Activated CD4-positive, alpha-beta memory T cell treated with anti-CD3 and anti-CD28 coated beads, Interleukin-2, amount 10 ng/mL, durations not matched to agents 7 days and 5 days (primary cell): ENCODE measurements at places on chromosomes 16 and 17. TPM values are rescaled to one million over a fixed set of nuclear protein-coding genes. Genes with fewer than 3 reads are reported as not detected.

- peaks cover 38% of the 10 kb centered on the region for H3K4me1 ChIP-seq
- H3K4me3 ChIP-seq = no peak overlapping the region
- H3K27me3 ChIP-seq = no peaks in the 10 kb centered on the region
- peaks cover 52% of the 10 kb centered on the region for H3K36me3 ChIP-seq
Measured at GRCh38 chr16:27430923-27431484, 29.0 kb downstream of the IL21R start.

DNA sequence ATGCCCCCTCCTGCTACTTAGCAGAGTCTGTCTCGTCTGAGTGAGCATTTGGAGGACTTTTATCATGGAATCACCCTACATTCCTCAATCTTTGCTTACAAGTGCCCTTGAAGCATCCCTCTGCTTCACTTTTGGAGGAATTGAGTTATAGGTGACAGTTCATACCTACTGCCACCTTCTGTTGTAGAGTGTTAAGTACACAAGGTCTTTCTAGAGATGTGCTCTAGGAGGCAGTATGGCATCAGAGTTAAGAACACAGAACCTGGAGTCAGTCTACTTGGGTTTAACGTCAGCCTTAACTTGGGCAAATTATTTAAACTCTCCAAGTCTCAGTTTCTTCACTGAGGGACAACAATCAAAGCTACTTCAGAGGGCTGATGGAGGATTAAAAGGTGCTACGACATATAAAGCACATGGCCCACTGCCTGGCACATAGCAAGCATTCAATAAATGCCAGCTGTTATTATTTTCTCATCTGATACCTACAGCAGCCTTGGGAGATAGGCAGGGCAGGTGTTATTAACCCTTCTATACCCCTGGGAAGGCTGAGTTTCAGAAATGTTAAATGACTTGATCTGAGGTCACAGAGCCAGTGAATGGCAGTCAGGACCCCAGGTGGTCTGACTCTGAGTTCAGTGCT, 62.2 kb downstream of the UTP18 start:
- H3K4me3 ChIP-seq = no peak overlapping the region
- H3K36me3 ChIP-seq = no peaks in the 10 kb centered on the region
- no peak for DNase-seq
- no peak overlapping the region for H3K27ac ChIP-seq
- H3K4me1 ChIP-seq = no peaks in the 10 kb centered on the region

GRCh38 chr17:80961541-80962330, 29.9 kb upstream of the CHMP6 start:
- no peak overlapping the region for H3K4me3 ChIP-seq
- H3K27ac ChIP-seq = no peak overlapping the region
- H3K4me1 ChIP-seq = no peaks in the 10 kb centered on the region
- no peaks in the 10 kb centered on the region for H3K27me3 ChIP-seq
- peaks cover 12% of the 10 kb centered on the region for H3K36me3 ChIP-seq
- DNase-seq = no peak

- H3K4me1 ChIP-seq = peaks cover 20% of the 10 kb centered on the region
- peaks cover 4% of the 10 kb centered on the region for H3K36me3 ChIP-seq
- no peak for DNase-seq
- no peak overlapping the region for H3K4me3 ChIP-seq
- H3K27me3 ChIP-seq = no peaks in the 10 kb centered on the region
- H3K27ac ChIP-seq = no peak overlapping the region
Measured at GRCh38 chr17:57528058-57528451, 217.0 kb downstream of the CCDC182 start.

Gene CCDC92B
- 0.10 TPM for total RNA-seq

DNA sequence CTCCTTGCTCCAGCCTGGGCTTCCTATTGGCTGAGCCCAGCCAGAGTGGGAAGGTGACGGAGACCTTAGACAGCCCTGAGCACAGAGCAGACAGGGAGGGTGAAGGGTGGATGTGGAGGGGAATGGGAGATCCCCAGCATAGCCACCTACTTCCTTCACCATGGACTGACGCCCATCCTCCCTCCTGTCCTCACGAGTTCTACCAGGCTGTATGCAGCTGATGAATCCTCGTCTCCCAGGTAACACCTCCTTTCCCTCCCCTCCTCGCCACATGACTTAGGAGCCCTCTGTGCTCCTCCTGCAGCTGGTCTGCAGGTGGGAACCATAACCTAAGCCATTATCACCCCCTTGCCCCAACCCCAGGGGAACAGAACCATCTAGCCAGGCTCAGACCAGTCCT, 9.0 kb upstream of the CRHR1 start:
- H3K27me3 ChIP-seq = peaks cover 50% of the 10 kb centered on the region
- DNase-seq = no peak
- H3K27ac ChIP-seq = no peak overlapping the region
- no peaks in the 10 kb centered on the region for H3K36me3 ChIP-seq

DNA sequence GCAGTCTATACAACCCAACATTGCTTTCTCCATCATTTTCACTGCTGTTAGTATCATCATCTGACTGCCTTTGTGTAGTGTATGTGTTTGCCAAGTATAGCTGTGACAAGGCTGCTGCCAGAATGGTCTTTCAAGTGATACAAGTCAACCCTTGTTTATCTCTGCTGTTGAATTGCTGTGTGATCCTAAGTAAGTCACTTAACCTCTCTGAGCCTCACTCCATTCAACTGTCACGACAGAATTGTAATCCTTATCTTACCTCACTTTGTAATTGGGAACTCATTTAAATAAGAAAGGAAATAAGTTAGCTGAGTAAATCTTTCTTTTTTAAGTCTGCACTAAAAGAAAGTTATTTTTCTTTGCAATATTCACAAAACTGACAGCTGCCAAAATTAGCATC, 340.6 kb downstream of the CA10 start:
- peaks cover 15% of the 10 kb centered on the region for H3K4me1 ChIP-seq
- H3K27ac ChIP-seq = no peak overlapping the region
- no peak overlapping the region for H3K4me3 ChIP-seq

GRCh38 chr17:49055181-49055927, 58.2 kb downstream of the IGF2BP1 start:
- H3K4me1 ChIP-seq = peaks cover 7% of the 10 kb centered on the region
- H3K27ac ChIP-seq = no peak overlapping the region
- peaks cover 9% of the 10 kb centered on the region for H3K27me3 ChIP-seq
- H3K4me3 ChIP-seq = no peak overlapping the region
- no peak for DNase-seq
- H3K36me3 ChIP-seq = no peaks in the 10 kb centered on the region

DNA sequence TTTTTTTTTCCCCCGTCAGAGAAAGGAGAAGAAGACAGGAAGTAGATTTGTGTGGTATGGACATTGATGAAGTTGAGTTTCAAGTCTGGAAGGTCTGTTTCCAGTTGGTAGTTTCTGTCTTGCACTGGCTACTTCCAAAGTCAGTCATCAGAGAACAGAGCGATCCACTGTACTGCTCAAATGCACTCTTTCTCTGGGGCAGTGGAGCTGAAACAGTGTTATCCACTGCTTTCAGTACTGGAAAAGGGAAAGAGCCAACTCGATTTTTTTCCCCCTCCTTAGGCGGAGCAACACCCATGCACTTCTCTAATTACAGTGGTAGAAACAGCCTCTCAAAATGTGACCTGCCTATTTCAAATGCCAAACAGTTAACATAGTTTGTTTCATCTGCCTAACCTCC, 7.4 kb downstream of the PRKCA start:
- no peak overlapping the region for H3K4me3 ChIP-seq
- H3K27ac ChIP-seq = no peak overlapping the region
- peaks cover 60% of the 10 kb centered on the region for H3K36me3 ChIP-seq
- DNase-seq = no peak

Gene TBC1D10B
- 69.2 TPM for total RNA-seq

- H3K27me3 ChIP-seq = no peaks in the 10 kb centered on the region
- no peak overlapping the region for H3K27ac ChIP-seq
- H3K4me3 ChIP-seq = no peak overlapping the region
- H3K4me1 ChIP-seq = peaks cover 65% of the 10 kb centered on the region
- no peak for DNase-seq
- peaks cover 71% of the 10 kb centered on the region for H3K36me3 ChIP-seq
Measured at GRCh38 chr16:11047057-11047456, 102.7 kb downstream of the CLEC16A start.

DNA sequence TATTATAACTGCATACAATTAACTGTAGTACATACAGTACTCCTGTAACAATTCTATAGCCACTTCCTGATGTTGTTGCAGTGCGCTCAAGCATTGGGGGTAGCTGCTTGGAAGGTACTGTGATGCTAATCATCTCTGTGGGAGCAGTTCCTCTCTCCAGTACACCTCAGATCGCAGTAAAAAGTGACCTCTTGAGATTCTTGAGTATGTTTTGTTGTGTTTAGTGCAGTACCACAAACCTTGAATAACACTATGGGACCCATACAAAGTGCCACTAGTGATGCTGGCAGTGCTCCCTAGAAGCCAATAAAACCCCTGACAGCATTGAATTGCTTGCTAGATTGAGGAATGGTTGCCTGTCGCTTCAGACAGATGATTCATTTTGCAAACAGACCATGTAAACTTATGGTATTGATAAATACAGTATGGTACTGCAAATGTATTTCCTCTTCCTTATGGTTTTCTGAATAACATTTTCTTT, 193.0 kb downstream of the SPECC1 start:
- no peaks in the 10 kb centered on the region for H3K36me3 ChIP-seq
- H3K27me3 ChIP-seq = no peaks in the 10 kb centered on the region
- no peak for DNase-seq
- H3K27ac ChIP-seq = no peak overlapping the region
- H3K4me3 ChIP-seq = no peak overlapping the region

Gene OTOA
- 0.18 TPM for total RNA-seq

DNA sequence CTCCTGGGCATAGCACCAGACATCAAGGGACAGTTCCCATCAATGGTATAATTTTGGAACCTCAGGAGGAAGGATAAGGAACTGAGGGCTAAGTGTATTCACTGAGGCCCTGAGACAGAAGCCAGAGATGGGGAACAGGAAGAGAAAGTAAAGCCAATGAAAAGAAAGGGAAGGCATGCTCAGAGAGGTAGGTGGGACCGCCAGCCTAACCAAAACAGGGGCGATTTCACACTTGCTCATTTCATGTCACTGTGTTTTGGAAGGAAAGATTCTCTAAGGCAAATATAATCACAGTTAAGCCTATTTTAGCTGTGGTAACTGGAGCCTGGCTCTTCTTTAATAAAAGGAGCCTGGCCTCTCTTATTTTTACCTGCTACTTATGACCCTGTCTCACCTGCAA, 411.1 kb downstream of the CDH13 start:
- H3K27me3 ChIP-seq = no peaks in the 10 kb centered on the region
- no peaks in the 10 kb centered on the region for H3K36me3 ChIP-seq
- DNase-seq = no peak
- H3K27ac ChIP-seq = no peak overlapping the region
- H3K4me3 ChIP-seq = no peak overlapping the region

- DNase-seq = peak; percentile 38
- H3K4me3 ChIP-seq = peak overlapping the region; percentile 71
- H3K4me1 ChIP-seq = peaks cover 35% of the 10 kb centered on the region
- H3K27ac ChIP-seq = peak overlapping the region; percentile 75
- no peaks in the 10 kb centered on the region for H3K36me3 ChIP-seq
Measured at GRCh38 chr17:17681744-17682292, 560 bp downstream of the RAI1 start.

DNA sequence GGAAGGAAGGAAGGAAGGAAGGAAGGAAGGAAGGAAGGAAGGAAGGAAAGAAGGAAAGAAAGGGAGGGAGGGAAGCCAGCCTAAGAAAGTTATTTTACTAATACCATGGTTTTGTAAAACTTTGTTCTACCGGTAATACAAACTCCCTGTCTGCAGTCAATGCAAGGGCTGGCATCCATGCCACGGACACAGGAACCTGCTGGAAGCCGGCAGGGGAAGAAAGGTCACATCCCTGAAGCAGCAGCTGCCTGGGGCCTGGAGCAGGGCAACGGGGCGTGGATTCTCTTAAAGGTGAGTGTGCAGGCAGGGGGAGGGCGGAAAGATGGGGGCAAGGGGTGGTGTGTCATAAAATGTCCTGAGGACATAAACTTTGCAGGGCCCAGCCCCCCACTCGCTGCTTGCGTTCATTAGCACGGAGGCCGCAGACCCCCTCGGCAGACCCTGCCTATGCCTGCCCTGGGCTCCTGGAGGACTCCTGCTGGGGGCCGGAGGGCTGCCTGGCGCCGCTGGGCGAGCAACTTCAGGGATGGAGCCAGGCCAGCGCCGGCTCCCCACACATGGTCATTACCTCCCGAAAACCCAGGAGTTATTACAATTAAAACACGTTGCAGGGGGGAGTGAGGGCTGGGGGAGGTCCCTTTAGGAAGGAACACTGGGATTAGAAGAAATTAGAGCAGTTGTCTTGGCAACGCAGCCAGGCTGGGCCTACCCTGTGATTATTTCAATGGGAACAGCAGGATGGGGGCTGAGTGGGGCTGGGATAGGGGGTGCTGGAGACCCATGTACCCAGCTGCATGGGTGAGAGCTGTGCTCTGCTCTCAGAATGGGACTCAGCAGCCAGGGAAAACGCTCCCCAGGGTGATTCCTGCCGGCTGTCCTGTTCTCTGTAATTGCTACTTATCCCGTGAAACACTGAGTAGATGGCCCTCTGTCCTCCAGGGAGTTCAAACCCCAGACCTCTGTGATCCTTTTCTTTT, 257.9 kb downstream of the SOX9 start:
- H3K36me3 ChIP-seq = no peaks in the 10 kb centered on the region
- no peak for DNase-seq
- H3K4me3 ChIP-seq = no peak overlapping the region

Gene CSH1
- total RNA-seq = not detected

Gene PTGES3L
- 0.65 TPM for total RNA-seq

Gene MAF
- 281 TPM for total RNA-seq

Gene ADAM11
- 0.28 TPM for total RNA-seq

Gene P2RX5
- total RNA-seq = 30.8 TPM

DNA sequence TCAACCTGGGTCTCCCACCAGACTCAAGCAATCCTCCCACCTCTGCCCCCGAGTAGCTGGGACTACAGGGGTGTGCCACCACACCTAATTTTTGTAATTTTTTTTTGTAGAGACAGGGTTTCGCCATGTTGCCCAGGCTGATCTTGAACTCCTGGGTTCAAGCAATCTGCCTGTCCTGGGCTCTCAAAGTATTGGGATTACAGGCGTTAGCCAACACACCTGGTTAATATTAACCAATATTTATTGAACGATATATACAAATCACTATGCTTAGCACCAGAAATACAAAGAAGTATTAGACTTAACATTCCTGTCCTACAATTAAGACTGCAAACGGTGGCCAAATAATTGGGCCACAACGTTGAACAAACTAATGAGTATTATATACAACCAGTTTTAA, 4.2 kb downstream of the MBTD1 start:
- H3K4me1 ChIP-seq = peaks cover 54% of the 10 kb centered on the region
- H3K36me3 ChIP-seq = peaks cover 58% of the 10 kb centered on the region
- no peak for DNase-seq
- no peak overlapping the region for H3K27ac ChIP-seq
- H3K4me3 ChIP-seq = no peak overlapping the region
